ENCODE measurements at places on chromosomes 5 and 9. TPM values are rescaled to one million over a fixed set of nuclear protein-coding genes. Genes with fewer than 3 reads are reported as not detected.

GRCh38 chr5:13660072-13660471 is 284.4 kb downstream of the DNAH5 start:
- DNase-seq: no peak
- no peaks in the 10 kb centered on the region for H3K36me3 ChIP-seq
- no peaks in the 10 kb centered on the region for H3K27me3 ChIP-seq
- no peak overlapping the region for H3K4me3 ChIP-seq
- no peak overlapping the region for H3K27ac ChIP-seq
- no peaks in the 10 kb centered on the region for H3K4me1 ChIP-seq

The C9orf85 gene
- total RNA-seq: 5.1 TPM

DNA sequence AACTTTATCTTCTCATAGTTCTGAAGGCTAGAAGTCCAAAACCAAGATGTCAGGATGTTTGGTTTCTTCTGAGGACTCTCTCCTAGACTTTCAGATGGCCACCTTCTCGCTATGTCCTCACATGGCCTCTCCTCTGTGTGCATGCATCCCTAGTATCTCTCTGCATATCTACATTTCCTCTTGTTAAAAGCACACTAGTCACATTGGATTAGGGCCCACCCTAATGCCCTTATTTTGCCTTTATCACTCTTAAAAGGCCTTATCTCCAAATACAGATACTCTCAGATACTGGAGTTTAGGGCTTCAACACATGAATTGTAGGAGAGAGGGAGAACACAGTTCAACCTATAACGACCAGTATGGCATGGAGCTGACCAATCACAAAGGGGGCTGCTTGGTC is 151.7 kb downstream of the PRELID2 start:
- H3K27ac ChIP-seq: no peak overlapping the region
- DNase-seq: no peak
- no peaks in the 10 kb centered on the region for H3K36me3 ChIP-seq

The HAVCR1 gene
- total RNA-seq: 32.3 TPM

The MCIDAS gene
- total RNA-seq: not detected

The PCDHB6 gene
- not detected for total RNA-seq

DNA sequence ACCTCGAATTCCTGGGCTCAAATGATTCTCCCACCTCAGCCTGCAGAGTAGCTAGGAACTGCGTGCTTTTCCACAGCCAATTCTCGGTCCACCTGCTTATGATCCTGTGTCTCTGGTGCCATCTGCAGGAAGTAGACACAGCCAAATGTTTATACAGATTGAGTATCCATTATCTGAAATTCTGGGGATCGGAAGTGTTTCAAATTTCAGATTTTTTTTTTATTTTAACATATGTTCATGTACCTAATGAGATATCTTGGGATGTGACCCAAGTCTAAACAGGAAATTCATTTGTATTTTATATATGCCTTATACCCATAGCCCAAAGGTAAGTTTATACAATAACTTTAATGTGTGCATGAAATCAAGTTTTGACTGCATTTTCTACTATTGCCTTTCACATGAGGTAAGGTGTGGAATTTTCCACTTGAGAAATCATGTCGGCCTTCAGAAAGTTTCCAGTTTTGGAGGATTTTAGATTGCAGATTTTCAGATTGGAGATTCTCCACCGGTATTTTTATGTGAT is 89.5 kb downstream of the ESM1 start:
- H3K4me3 ChIP-seq: no peak overlapping the region
- no peak for DNase-seq

The GARIN3 gene
- total RNA-seq: not detected

DNA sequence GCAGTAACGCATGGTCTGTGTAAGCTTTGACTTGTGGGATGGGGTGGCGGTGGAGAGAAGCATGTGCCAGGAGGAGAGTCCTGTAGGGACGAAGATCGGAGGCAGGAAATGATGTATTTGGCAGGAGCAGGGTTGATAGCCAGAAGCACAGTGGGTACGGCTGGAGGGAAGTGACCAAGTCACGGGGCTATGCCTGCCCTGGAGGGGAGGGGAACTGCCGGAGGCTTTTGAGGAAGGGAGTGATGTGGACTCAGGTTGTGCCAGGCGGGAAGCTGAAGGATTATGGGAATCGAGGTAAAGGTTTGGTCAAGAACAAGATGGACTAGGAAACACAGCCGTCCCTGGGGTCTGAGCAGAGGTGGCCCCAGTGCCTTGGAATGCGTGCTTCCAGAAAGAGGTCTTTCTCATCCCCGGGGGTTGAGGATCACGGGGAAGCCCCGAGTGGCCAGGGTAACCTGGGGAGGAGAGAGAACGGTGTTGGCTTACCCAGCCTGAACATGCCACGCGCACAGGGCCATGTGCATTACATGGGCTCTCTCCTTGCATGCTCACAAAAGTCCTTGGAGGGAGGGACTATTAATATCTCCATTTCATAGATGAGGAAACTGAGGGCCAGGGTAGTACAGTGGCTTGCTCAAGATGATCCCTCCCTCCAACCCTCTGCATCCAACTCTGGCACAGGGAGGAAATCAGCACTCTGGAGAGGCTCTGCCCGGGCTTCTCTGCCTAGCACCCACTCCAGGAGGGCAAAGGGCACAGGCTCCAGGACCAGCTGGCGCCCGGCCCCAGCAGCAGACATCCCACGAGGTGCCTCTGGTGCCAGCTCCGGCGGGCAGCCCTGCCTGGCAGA is 253.8 kb downstream of the PBX3 start:
- no peaks in the 10 kb centered on the region for H3K36me3 ChIP-seq
- no peak overlapping the region for H3K27ac ChIP-seq
- no peaks in the 10 kb centered on the region for H3K4me1 ChIP-seq
- H3K27me3 ChIP-seq: no peaks in the 10 kb centered on the region
- DNase-seq: no peak
- H3K4me3 ChIP-seq: no peak overlapping the region

GRCh38 chr5:65481171-65481581 is 544 bp downstream of the ADAMTS6 start:
- no peaks in the 10 kb centered on the region for H3K27me3 ChIP-seq
- peak overlapping the region; percentile 70 for H3K4me3 ChIP-seq
- no peaks in the 10 kb centered on the region for H3K36me3 ChIP-seq
- H3K4me1 ChIP-seq: peaks cover 3% of the 10 kb centered on the region

- no peak overlapping the region for H3K4me3 ChIP-seq
- no peaks in the 10 kb centered on the region for H3K36me3 ChIP-seq
- H3K27me3 ChIP-seq: no peaks in the 10 kb centered on the region
- no peaks in the 10 kb centered on the region for H3K4me1 ChIP-seq
- H3K27ac ChIP-seq: no peak overlapping the region
Observed at GRCh38 chr9:26565118-26565517, 327.5 kb downstream of the CAAP1 start.

DNA sequence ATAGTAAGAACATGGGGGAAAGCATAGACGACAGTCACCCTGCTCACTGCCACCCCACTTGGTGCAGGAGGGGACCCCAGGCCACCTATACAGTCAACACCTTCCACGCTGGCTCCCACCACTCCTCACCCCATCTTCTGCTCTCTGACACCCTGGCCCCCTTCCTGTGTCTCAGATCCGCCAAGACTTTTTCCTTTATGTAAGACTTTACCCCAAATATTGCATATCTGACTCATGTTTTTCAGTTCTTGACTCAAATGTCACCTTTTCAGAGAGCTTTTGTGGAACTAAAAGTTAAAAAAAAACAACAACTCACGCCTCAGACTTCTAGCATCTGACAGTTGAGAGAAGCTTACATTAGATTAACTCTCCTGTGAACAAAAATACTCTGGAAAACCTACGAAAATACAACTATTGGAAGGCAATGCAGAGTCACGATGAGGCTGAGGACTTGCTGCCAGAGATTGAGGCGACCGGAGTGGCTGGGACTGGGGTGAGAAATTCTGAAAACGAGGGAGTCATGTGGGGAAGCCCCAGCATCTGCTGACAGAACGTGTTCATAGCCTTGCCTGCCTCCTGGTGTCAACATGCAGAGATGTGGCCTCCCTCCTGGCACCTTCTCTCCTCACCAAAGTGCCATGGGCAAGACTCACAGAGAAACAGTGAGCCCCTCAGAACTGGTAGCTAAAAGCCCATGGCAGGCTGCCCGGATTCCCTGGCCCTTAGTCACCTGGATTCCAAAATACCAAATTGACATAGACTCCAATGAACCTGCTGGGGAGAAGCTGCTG is 22.4 kb upstream of the FCN2 start:
- H3K4me1 ChIP-seq: no peaks in the 10 kb centered on the region
- H3K4me3 ChIP-seq: no peak overlapping the region
- no peaks in the 10 kb centered on the region for H3K36me3 ChIP-seq
- no peaks in the 10 kb centered on the region for H3K27me3 ChIP-seq
- no peak overlapping the region for H3K27ac ChIP-seq
- no peak for DNase-seq

- H3K4me3 ChIP-seq: no peak overlapping the region
- no peaks in the 10 kb centered on the region for H3K4me1 ChIP-seq
- no peaks in the 10 kb centered on the region for H3K36me3 ChIP-seq
- H3K27me3 ChIP-seq: no peaks in the 10 kb centered on the region
Observed at GRCh38 chr9:89676281-89676680, 71.5 kb downstream of the GADD45G start.

- H3K4me1 ChIP-seq: no peaks in the 10 kb centered on the region
- H3K27ac ChIP-seq: no peak overlapping the region
- H3K27me3 ChIP-seq: no peaks in the 10 kb centered on the region
- H3K36me3 ChIP-seq: no peaks in the 10 kb centered on the region
Observed at GRCh38 chr9:14240537-14240936, 73.4 kb downstream of the NFIB start.

GRCh38 chr9:3730511-3730922 is 204.7 kb upstream of the RFX3 start:
- no peak overlapping the region for H3K4me3 ChIP-seq
- H3K27me3 ChIP-seq: no peaks in the 10 kb centered on the region
- no peaks in the 10 kb centered on the region for H3K4me1 ChIP-seq
- no peak for DNase-seq

DNA sequence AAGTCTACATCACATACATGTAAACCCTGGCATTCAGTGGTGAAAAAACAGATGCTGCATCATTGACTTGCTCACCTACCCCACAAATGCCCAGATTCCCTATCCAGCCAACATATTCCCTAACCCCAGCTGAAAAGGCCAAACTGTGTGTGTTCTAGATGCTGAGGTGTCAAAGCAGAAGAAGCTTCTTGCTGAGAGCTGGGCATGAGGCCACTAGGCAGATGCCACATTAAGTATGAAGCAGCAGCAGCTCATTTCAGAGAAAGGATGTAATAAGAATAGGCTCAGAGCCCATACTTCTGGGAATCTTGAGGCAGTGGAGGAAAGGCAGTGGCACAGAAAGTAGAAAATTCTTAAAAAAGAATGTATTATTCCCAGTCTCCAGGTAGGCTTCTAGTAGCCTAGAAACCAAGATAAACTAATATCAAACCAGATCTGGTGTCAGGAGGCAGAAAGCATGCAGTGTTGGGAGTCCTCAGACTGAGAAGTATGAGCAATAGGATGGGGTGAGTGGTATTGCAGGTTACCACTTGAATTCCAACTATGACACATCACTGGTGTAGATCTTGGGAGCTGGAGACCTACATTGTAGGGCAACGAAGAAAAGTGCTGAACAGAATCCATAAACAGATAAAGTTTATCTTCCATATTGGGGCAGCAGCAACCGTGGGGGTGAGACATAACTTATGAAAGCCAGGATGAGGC is 71.9 kb upstream of the GRHPR start:
- H3K27me3 ChIP-seq: no peaks in the 10 kb centered on the region
- H3K36me3 ChIP-seq: peaks cover 16% of the 10 kb centered on the region
- H3K27ac ChIP-seq: no peak overlapping the region
- DNase-seq: no peak

- DNase-seq: no peak
- H3K27ac ChIP-seq: no peak overlapping the region
- H3K4me3 ChIP-seq: no peak overlapping the region
- no peaks in the 10 kb centered on the region for H3K4me1 ChIP-seq
- peaks cover 2% of the 10 kb centered on the region for H3K27me3 ChIP-seq
Observed at GRCh38 chr9:2673161-2673560, 44.1 kb upstream of the KCNV2 start.

The SYK gene
- 2.4 TPM for total RNA-seq

GRCh38 chr9:19728101-19728500 is 60.7 kb downstream of the SLC24A2 start:
- H3K36me3 ChIP-seq: no peaks in the 10 kb centered on the region
- H3K27me3 ChIP-seq: no peaks in the 10 kb centered on the region
- H3K4me3 ChIP-seq: no peak overlapping the region
- DNase-seq: no peak
- H3K4me1 ChIP-seq: no peaks in the 10 kb centered on the region
- no peak overlapping the region for H3K27ac ChIP-seq

DNA sequence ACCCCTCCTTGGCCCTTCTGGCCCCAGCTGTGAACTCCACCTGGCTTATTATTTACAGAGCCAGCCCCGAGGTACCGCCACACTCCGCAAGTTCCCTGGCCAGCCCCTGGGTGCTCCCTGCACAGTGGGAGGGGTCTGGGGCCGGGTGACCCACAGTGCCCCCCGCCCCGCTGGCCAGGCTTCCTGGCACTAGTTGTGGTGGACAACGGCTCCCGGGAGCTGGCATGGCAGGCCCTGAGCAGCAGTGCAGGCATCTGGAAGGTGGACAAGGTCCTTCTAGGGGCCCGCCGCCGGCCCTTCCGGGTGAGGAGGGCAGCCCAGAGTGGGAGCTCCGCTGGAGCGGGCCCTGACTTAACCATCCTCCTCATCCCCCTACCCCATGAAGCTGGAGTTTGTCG is 3.9 kb downstream of the MAMDC4 start:
- no peak overlapping the region for H3K4me3 ChIP-seq
- H3K36me3 ChIP-seq: no peaks in the 10 kb centered on the region
- DNase-seq: no peak
- H3K4me1 ChIP-seq: no peaks in the 10 kb centered on the region
- no peaks in the 10 kb centered on the region for H3K27me3 ChIP-seq

DNA sequence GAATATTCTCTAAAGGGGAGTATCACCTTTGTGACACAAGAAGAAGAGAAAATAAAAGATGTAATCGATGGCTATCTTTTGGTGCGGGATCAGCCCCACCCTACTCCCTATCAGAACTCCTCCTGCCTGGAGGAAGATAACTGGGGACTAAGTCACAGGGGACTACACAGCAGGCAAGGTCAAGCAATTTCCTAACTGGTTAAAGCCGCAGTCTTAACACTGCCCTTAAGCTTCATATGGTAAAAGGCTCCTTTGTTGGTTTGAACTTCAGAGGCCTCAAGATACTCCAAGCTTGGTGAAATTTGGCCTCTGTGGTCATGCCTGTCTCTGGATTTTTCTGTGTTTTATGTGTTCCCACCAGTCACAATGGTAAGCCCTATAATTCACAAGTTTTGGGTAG is 1.3 kb upstream of the SHISAL2B start:
- no peaks in the 10 kb centered on the region for H3K4me1 ChIP-seq
- H3K27ac ChIP-seq: no peak overlapping the region
- no peaks in the 10 kb centered on the region for H3K36me3 ChIP-seq
- DNase-seq: no peak
- no peak overlapping the region for H3K4me3 ChIP-seq

- H3K36me3 ChIP-seq: no peaks in the 10 kb centered on the region
- H3K4me3 ChIP-seq: no peak overlapping the region
- DNase-seq: no peak
- H3K4me1 ChIP-seq: no peaks in the 10 kb centered on the region
Observed at GRCh38 chr5:9499498-9499876, 46.4 kb downstream of the SEMA5A start.

- no peaks in the 10 kb centered on the region for H3K27me3 ChIP-seq
- no peak for DNase-seq
- H3K4me3 ChIP-seq: no peak overlapping the region
- no peak overlapping the region for H3K27ac ChIP-seq
- no peaks in the 10 kb centered on the region for H3K4me1 ChIP-seq
Observed at GRCh38 chr5:44398382-44398781, 9.2 kb upstream of the FGF10 start.

- no peaks in the 10 kb centered on the region for H3K4me1 ChIP-seq
- no peak overlapping the region for H3K27ac ChIP-seq
- H3K27me3 ChIP-seq: no peaks in the 10 kb centered on the region
- H3K36me3 ChIP-seq: no peaks in the 10 kb centered on the region
Observed at GRCh38 chr5:109239456-109239855, 170.3 kb downstream of the PJA2 start.

The C9 gene
- total RNA-seq: not detected

Measured in naive thymus-derived CD4-positive, alpha-beta T cell (primary cell).